ENCODE measurements at places on chromosomes 5 and 9.

DNA sequence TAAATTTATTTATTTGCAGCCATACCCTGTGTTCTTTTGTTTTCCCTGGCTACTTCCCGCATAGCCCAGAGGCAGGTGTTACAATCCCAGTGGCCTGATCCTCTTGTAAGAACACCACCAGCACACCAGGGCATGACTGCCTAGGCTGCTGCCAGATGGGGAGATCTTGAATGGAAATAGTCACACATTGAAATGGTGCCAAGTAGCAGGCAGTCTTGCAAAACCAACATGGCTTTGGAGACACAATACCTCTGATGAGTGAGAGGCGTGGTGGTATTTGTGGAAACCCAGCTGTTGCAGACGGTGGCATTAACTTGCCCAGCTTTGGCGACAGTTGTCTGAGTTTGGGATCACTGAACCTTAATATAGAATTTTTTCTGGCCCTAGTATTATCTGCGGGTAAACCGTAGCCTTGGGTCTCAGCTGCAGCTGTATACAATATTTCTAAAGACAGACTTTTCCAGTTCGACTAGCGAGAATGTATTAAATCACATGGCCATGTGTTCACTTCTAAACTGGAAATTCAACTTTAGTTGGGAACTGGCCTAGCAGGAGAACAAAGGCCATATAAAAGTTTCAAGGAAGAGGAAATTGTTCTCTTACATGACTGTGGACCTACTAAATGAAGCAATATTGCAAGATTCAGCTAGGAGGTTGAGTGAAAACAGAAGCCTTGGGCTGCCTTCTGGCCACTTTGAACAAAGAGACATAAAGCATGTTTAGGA is 277.0 kb downstream of the SMARCA2 start:
- DNase-seq, result no peak

- DNase-seq, result peak; percentile 65
Observed at GRCh38 chr5:138752951-138753793, at the start of gene CTNNA1. TSS of gene CTNNA1 (plus strand) at chr5:138753425. CDS start at chr5:138781925, 28,500 bp downstream.

- DNase-seq, result no peak
Observed at GRCh38 chr5:122362361-122362760, 50.3 kb downstream of the SNCAIP start.

GRCh38 chr9:83005361-83005760 is 57.6 kb downstream of the RASEF start:
- DNase-seq, result no peak

DNA sequence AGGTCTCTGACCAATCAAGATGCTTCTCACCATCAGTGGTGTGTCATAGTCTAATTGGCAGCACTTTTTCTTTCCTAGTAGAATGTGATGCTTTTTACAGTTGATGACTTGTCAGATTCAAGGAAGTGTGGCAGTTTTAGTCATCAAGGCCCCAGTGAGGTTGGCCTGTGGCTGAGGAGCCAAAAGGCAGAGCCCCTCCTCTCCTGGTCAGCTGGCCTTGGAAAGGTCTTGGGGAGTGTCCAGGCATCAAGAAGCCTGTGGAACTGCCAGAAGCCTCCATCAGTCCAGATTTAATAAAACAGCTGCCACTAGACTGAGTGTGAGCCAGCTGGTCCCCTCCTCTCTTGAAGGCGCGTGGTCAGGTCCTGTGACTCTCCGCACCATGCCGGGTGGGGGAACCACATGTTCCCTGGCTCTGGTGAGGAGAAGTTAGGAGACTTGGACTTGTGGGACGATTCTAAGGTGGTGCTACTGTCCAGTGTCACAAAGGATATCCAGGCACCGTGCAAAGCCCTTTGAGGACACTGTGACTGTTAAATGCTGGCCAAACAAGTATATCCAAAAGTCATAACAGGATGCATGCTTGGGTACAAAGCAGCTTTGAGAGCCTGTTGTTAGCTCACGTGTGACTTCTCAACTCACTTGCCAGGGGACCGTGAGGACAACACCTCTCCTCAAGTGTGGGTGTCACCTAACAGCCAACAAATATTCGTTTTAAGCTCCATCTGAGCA is 6.1 kb upstream of the ANGPTL2 start:
- DNase-seq, result no peak

GRCh38 chr9:4828761-4829160 is 36.0 kb downstream of the RCL1 start:
- no peak for DNase-seq

- DNase-seq, result no peak
Observed at GRCh38 chr5:31617867-31618266, 21.1 kb upstream of the PDZD2 start.

DNA sequence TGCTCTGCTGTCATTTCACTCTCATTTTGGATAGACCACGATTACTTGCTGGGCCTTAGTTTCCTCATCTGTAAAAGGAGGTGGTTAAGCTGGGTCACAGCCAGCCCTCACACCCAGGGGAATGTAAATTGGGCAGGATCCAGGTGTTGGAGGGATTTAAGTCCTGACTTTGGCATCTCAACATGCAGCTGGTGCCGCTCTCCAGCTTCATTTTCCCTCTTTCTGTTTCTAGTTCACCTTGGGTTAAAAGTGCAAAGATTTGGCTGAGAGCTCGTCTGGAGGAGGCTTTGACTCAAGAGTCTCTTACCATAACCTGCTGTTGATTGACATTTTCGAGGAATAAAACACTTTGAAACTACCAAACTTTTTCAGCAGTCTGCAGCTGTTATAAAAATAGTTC is 144.3 kb upstream of the DHFR start:
- DNase-seq, result no peak

DNA sequence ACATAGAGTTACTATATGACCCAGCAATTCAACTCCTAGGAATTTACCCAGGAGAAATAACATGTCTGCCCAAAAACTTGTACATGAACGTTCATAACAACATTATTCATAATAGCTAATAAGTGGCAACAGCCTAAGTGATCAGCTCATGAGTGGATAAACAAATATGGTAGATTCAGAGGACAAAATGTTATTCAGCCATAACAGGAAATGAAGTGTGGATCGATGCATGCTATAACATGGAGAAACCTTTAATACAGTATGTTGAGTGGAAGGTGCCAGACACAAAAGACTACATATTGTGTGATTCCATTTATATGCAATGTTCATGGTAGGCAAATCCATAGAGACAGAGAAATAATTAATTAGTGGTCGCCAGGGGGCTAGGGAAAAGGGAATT is 22.3 kb upstream of the NR3C1 start:
- DNase-seq, result no peak

DNA sequence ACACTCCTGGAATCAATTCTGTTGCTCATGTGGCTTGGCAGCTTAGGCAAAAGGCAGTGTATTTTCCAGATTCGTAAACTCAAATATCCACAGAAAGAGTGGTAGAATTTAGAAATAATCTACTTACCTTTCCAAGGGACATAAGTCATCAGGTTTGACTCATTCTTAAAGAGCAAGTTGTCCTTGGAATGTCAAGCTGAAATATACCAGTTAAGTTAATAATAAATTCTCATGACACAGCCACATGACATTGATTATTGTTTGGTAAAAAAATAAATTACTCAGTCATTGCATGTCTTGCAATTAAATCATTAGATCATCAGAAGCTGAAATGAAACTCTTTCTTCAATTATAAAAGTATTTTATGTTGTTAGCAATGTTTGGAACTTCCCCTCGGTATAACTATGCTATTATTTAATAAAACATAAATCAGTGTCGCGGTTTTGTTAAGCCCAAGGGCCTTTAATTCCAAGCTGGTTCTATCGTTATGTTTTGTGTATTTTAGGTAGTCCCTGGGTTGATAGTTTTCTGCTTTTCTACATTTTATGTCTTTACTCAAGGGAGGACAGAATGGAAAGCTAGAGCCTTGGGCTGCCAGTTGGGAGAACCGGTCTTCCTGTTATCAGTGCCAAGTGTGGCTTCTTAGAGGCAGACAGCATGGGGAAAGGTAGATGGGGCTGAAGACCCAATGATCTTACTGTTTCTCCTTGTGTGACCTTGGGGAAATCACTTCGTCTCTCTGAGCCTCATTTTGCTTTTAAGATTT is 79.3 kb upstream of the PRLR start:
- DNase-seq, result no peak

GRCh38 chr9:134322781-134323241 is 3.4 kb upstream of the RXRA start:
- DNase-seq, result no peak

- DNase-seq, result peak; percentile 23
Observed at GRCh38 chr9:113011911-113012381, at the start of gene ZNF883. TSS of gene ZNF883 (minus strand) at chr9:113012192.

DNA sequence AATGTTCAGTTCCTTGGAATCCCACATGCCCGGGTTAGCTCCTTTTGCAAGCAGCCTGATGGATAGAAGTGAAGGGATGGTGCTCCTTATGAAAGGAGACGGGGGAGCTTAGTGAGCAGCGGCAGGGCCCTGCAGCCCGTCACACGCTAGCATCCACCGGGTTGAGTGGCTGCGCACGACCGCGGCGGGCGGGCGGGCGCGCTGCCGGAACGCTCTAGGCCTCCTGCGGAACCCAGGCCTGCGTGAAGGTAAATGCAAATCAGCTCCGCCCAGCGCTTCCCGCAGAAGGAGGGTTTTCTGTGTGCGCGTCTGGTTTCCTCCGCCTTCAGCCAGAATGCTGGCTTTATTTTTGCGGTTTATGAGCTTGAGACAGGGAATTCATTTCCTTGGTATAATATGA is 19.8 kb downstream of the IL12B start:
- peak; percentile 38 for DNase-seq

GRCh38 chr5:159642379-159642778 is 273.9 kb upstream of the ADRA1B start:
- no peak for DNase-seq

- no peak for DNase-seq
Observed at GRCh38 chr5:170747357-170747756, 36.2 kb upstream of the GABRP start.

DNA sequence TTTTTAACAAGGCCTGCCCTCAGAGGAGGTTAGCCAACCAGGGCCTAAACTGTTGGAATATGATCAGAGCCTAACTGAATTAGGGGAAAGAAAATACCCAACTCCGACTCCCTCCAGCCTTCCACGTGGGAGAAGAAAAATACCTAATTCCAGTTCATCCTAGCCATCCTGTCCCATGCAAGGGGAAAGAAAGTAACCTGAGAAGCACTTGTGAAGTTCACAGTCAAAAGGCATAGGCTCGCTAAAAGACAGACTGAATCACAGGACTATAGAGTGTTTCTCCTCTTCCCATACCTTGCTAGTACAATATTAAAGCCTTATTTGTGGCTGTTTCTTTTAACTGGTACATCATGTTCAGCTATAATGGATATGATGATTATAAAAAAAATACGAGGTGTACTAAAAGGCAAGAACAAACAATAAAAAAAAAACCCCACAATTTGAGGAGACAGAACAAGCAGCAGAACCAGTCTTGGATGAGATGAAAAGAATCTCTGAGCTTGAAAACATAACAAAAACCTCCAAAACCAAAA is 18.0 kb upstream of the ATP10B start:
- DNase-seq, result no peak

- no peak for DNase-seq
Observed at GRCh38 chr5:119373449-119373858, 17.6 kb downstream of the TNFAIP8 start.

DNA sequence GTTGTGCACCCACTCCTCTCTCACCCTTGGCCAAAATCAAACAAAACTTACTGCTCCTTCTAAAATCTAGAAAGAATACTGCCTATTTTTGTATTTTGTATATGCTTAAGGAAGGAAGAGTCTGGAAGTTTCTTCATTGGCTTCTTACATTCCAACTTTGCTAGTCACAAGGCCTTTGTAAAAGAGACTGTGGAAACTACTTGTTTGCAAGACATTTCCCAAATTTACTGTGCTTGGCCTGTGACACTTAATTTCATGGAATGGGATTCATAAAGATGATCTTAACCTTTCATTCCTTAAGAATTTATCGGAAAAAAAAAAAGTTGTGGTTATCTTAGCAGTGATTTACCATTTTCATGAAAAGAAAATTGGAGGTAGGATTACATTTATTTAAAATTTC is 208.9 kb downstream of the VPS13A start:
- no peak for DNase-seq

GRCh38 chr9:96214635-96215034 is 87.3 kb downstream of the HSD17B3 start:
- no peak for DNase-seq

- no peak for DNase-seq
Observed at GRCh38 chr5:151892393-151892792, 32.3 kb downstream of the GLRA1 start.

DNA sequence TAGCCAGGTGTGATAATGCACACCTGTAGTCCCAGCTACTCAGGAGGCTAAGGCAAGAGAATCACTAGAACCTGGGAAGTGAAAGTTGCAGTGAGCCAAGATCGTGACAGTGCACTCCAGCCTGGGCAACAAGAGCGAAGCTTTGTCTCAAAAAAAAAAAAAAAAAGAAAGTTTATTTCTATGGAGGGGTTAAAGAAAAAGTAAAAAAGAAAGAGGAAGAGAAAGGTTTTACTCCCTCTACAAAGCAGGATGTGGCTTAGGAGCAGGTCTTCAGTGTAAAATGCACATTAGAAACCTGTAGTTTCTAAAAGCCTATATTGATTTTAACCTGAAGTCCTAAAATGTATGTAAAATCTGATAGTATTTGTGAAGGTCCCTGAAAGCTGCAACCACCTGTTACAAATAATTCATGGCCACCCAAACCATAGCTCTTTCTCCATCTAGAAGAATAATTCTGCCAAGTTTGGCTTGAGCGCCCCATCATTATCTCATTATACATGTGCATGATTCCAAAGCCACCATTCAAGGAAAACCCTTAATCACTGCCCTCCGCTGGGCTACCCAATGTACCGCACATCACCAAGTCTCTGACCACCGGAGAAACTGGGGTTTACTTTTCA is 3.4 kb downstream of the FNBP1 start:
- DNase-seq, result no peak

GRCh38 chr5:100188339-100188738 is 346.8 kb upstream of the FAM174A start:
- no peak for DNase-seq

- DNase-seq, result no peak
Observed at GRCh38 chr5:128062172-128062746, 21.3 kb upstream of the SLC12A2 start.

- no peak for DNase-seq
Observed at GRCh38 chr9:26975728-26976707, 19.8 kb downstream of the IFT74 start.

DNA sequence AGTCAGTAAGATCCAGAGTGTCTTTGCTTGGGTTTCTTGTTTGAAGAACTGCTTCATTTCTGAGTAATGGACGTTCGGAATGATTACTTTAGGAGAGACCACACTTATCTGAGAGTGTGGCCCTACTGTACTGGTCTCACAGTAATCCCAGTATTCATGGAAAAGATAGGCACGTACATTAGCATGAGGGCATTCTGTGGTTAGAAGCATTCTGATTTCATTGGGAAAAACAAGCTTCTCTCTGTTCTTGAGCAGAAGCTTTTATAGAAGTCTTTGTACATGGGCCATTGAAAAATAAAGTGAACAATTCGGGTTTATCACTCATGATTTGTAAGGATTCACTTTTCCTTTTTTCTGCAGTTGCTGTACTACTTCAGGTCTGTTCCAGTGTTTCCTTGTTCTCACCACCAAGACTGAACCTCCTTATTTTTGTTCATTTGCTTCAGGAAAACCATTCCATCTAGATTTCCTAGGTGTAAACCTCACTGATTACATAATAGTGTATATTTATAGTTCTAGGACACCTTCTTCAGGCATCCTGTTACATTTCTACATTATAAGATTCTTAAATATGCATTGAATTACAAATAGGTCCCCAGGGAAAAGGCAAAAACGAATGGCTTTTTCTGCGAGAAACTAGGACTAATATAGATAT is 10.1 kb downstream of the TGFBR1 start:
- DNase-seq, result no peak

Data from activated T-cell treated with anti-CD3 and anti-CD28 coated beads, Interleukin-2, amount 50 U/mL, for 72 hours (primary cell).